Cortex of kidney (tissue), 1 donor: ENCODE measurements at places on chromosomes 7 and 10.

- DNase-seq: no peak
Measured at GRCh38 chr7:15215616-15216015, 313.1 kb upstream of the DGKB start.

GRCh38 chr10:114576716-114577115 is 81.4 kb downstream of the ABLIM1 start:
- no peak for DNase-seq

GRCh38 chr10:73911553-73912004 is 647 bp downstream of the PLAU start:
- no peak for DNase-seq

DNA sequence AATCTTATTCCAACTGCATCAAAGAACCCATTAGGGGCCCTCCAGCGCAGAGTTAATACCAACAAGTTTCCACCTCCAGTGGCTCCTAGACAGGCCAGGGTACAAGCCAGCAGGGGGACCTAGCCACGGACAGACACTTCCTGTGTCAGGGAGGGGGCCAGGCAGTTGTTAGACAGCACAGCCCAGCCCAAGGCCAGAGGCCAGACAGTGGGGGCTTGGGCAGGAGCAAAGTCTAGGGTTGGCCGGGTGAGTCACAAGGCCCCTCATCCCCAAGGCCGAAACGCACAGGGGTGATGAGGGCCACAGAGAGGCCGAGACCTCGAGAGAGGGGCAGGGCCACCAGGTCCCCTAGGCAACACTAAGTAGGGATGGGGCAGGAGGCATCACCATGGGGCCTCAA is 19.3 kb upstream of the OPTN start:
- DNase-seq: no peak

GRCh38 chr7:94431176-94431575 is 36.5 kb downstream of the COL1A2 start:
- DNase-seq: no peak

DNA sequence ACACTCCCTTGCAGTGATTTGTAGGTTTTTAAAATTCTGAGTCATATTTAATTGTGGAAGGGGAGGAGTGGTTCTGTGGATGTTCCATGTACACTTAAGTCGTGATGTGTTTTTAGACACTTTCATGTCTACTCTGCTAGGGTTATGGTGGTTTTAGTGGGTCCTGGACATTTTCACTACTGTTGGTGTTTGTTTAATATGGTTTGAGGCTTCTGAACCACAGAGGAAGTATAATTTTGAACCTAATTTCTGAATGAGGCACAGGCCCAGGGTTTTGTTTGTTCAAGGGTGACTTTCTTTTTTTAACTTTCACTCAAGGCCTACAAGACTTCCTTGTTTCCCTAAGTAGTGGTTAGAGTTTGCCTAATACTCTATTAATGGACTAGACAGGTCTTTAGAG is 13.3 kb downstream of the SLC26A5 start:
- DNase-seq: no peak

GRCh38 chr7:127039541-127039940 is 213.2 kb downstream of the GRM8 start:
- no peak for DNase-seq

DNA sequence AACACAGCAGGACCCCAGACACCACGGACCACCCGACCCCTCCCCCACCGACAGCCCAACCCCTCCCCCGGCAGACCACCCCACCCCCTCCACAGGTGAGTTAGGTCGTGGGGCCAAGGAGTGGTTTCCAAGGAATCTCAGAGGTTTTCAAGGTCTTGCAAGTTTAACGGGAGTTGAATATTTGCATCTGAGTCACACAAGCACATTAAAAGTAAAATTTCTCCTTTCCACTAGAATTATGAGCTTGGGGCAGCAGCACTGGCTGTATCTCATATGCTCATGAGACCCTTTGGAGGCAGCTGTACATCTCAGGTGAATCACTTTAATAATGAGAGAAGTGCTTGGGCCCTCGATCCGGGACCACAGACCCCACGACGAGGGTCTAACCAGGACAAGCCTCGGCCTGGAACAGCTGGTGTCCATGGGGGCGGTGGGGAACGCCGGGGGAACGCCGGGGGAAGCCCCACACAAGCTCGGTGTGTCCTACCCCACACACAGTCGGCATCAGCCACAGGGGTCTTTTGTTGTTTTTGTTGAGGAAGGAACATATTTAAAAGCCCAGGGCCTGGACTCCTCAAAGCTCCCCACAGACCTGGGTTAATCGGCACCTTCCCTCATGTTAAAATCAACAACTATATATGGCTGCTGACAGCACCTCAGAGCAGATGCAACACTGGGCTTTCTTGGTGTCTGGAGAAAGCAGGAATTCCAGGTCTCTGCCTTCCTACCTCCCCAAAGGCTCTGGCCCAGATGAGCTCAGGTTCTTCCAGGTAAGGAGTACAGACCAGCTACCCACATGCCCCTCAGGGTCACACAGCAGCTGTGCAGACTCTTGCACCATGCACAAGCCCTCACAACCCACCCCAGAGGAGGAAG is 130.3 kb downstream of the DIP2C start:
- DNase-seq: no peak

DNA sequence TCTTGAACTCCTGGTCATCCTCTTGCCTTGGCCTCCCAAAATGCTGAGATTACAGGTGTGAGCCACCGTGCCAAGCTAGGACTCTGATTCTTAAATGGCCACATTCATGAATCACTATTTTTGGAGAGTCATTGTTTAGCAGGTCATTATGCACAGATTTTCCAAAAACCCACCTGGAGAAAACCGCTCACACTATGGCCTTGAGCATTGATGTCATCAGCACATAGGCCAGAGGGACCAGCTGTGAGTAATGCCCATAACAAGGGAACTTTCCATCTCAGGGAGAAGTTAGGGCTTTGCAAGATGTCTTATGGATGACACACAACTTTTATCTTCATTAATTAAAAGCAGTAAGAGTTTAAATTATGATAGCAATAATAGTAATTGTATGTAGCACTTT is 86.4 kb upstream of the KIF5B start:
- DNase-seq: no peak

- DNase-seq: no peak
Measured at GRCh38 chr10:11156480-11156879, 138.8 kb downstream of the CELF2 start.

DNA sequence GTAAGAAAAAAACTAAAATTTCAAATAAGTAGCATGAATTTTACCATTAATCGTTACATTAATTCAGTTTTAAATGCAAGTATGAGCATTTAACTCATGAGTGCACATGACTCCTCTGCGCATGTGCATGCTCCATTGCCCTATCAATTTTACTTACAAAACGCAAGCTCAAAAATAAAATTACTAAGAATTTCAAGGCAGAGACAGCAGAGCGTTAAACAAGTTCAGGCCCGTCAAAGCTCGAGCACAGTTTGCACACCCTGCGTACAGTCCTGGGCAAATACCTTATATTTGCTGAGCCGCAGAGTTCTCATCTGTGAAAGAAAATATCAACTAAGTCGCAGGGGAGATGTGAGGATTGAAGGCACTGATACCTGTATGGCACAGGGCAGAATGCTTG is 373.6 kb downstream of the BBS9 start:
- DNase-seq: no peak

DNA sequence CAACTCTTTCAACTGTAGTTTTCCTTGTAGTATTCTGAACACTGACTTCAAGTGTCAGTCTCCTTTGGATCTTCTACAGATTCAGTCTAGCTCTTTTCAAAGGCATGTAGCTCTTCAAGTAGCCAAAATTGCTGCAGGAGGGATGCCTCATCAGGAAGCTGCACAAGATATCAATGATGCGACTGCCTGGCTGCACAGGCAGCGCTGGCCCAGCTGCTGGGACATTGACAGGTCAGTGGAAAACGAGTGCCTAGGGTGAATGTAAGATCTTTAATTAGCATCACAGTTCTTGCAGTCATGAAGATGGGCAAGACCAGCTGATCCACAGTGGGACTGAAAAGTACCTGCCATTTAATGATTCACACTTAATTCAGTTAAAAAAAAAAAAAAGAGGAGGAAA is 167.6 kb downstream of the ANK3 start:
- no peak for DNase-seq

GRCh38 chr7:90396420-90396819 is 6.8 kb upstream of the CLDN12 start:
- DNase-seq: no peak

GRCh38 chr10:52541006-52541473 is 227.0 kb downstream of the DKK1 start:
- no peak for DNase-seq

DNA sequence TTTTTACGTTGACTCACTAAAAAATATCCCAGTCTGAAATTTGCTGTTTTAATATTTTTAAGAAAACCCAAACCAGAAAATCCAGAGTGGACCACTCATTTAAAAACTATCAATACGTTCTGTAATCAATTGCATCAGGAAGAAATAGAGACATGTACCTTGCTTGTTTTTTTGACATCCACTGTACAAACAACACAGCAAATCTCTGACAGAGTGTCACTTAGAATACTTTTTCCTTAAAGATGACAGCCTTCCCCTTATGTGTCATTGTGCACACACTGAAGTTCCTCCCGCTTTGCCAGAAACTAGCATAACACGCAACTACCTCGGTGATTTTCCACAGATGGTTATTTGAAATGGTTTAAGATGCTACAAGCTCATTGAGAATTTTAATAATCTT is 321.7 kb upstream of the PFKP start:
- DNase-seq: no peak

- no peak for DNase-seq
Measured at GRCh38 chr7:152956006-152956405, 196.5 kb downstream of the ACTR3B start.

DNA sequence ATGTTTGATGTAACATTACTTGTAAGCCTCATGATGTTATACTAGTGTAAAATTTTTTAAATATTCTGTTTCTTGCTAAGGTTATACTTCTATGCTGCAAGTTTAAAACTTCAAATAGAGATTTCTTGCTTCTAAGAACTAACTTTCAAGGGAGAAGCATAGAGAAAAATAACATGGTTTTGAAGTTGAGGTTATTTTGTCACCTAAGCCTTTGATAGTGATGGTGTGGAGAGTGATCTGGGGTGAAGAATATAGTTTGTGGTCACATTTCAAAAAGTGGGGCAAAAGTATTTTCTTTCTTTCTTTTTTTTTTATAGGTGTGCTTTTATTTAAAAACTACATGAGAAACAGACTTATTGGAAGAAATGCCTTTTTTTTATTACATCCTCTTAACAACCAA is 162.4 kb downstream of the GATA3 start:
- DNase-seq: no peak

DNA sequence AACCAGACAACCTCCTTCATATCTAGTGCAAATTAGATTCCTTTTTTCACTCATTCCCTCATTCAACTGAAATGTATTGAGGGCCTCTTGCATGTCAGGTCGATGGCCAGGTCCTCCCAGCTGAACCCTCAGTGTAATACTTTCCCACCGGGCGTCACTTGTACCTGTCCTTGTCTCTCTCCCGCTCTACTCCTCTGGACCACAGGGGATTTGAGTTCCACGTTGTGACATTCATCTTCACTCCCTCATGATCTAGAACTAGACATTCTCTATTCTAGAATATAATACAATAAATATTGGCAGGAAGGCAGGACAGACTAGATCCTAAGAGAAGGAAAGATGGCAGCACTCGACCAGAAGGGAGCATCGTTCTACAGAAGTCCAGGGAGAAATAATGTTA is 83.9 kb downstream of the WNT2 start:
- DNase-seq: no peak

- no peak for DNase-seq
Measured at GRCh38 chr7:16991551-16991950, 109.8 kb upstream of the AGR3 start.

DNA sequence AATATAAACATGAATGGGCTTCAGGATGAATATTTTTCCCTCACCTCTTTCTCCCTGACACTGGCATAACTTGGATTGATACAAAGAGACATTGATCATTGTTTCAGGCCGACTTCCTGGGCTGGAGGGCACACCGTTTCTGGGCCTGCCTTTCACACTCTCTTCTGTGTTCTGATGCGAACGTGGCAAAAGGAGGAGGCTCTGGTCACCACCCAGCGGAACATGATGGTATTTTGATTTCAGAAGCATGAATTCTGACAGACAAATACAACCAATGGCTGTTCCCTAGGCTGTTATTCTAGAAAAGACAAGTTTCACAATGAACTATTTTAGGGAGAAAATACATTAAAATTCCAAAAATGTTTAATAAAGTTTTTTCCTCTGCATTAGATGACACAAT is 534.5 kb upstream of the MKI67 start:
- DNase-seq: no peak

- DNase-seq: no peak
Measured at GRCh38 chr10:102629661-102630614, 14.3 kb upstream of the TRIM8 start.

DNA sequence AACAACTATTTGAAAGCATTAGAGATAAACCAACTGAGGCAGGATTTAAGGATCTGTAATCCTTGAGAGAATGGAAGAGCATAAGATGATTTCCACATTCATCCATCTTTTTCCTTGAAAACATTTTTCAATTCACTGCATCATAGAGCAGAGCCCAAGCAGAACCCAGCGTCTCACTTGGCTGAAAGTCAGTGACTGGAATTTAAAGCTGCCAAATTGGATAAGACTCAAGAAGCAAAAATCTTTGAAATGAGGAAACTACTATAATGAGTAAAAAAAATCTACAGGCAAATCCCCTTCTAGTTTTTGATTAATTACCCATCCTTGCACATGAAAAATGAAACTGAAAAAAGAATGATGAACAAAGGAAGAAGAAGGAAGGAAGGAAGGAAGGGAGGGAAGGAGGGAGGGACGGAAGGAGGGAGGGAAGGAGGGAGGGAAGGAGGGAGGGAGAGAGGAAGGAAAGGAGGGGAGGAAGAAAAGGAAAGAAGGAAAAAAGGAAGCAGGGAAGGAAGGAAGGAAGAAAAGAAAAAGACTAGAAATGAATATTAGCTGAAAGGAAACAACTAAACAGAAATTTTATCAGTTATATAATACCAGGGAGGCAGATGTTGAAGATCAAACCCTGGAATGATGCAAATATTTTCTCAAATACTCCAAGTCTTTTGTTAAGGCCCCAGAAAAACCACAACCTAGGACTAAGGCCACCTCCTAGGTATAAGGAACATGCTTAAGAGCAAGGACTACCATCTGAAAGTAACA is 336.3 kb upstream of the MAGI2 start:
- DNase-seq: no peak

- DNase-seq: no peak
Measured at GRCh38 chr7:4960363-4960762, 1.4 kb upstream of the MMD2 start.

DNA sequence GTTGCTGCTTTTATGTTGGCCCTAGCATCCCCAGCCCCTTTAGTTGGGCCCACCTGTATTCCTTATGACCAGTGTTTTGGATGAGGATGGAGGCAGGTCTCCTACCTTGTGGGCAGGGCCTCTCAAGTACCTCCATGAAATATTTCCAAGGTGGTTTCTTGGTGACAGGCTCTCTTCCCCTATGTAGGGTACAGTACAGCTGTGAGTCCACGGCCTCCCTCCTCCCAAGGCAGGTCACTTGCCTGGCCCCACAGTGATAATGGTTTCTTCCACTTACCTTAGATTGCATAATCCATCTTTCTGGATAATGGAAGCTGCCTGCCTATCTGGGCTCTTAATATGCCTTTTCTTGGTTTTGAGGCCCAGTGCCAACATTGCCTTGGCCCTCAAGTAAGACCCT is 110.4 kb downstream of the NT5C2 start:
- DNase-seq: no peak

GRCh38 chr10:131829156-131829930 is 71.5 kb upstream of the PPP2R2D start:
- no peak for DNase-seq
